Frontal cortex (tissue), 4 donors: ENCODE measurements at places on chromosomes 2 and 18. TPM values are rescaled to one million over a fixed set of nuclear protein-coding genes. Genes with fewer than 3 reads are reported as not detected.

DNA sequence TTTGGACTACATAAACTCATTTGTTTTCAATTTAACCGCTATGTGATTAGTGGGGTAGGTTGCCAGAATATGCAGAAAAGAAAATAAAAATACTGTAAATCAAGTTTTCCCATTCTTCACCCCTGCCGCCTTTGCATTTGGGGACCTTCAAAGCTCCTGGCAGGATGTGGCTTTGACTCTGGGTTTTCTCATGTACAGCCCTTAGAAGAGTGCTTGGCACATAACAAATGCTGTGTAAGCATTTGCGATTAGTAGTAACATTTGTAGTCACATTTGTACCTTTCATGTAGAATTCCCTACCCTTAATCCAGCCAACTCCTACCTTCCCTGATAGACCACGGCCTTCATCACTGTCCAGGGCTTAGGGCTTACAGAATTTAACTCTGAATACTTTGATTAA lies 262.6 kb downstream of the MREG start:
- DNase-seq = no peak

- no peak for DNase-seq
Measured at GRCh38 chr2:44005846-44006245, 10.1 kb upstream of the LRPPRC start.

DNA sequence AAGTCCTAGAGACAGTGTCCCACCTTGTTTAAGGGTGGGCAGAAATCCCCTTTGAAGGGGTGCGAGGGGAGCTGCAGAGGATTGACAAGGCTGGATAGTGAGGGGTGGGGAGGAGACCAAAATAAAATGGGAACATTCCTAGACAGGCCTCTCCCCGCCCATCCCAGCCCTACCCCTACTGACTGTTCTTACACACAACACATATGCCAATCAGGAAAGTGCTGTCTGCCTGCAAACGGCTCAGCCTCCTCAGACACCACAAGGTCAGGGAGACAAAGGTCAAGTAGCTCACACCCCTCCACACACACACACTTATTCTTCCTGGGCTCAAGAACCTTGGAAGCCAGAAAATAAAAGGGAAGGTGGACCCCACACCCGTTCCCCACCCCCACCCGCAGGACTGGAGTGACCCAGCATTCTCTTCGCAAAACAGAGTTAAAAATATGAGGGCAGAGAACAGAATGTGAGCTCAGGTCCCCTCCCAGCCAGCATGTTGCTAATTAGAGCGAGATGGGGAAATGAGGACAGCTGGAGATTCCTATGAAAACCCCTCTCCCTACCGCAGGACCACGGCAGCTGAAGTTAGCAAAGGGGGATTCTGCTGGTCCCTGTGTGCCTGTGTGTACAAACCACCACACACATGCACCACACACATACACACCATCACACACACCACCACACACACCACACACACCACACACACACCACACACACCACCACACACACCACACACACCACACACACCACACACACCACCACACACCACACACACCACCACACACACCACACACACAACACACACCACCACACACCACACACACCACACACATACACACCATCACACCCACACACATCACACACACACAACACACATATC lies 197.8 kb downstream of the TNS1 start:
- no peak for DNase-seq

DNA sequence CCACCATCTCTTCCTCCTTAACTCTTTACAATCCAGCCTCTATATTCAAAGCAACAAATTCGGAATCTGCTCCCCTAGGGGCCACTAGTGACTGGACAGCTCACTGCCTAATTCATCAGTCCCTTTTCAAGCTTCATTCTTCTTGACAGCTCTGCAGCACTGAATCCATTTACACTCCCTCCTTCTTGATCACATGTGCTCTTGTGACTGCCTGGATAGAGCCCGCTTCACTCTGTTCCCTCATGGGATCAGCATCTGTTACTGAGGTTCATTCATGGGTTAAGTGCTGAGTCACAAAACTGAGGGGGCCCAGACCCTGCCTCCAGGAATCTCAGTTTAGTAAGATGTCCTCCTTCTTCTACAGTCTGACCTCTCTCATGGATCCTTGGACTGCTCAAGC lies 81.5 kb downstream of the CYRIA start:
- no peak for DNase-seq

DNA sequence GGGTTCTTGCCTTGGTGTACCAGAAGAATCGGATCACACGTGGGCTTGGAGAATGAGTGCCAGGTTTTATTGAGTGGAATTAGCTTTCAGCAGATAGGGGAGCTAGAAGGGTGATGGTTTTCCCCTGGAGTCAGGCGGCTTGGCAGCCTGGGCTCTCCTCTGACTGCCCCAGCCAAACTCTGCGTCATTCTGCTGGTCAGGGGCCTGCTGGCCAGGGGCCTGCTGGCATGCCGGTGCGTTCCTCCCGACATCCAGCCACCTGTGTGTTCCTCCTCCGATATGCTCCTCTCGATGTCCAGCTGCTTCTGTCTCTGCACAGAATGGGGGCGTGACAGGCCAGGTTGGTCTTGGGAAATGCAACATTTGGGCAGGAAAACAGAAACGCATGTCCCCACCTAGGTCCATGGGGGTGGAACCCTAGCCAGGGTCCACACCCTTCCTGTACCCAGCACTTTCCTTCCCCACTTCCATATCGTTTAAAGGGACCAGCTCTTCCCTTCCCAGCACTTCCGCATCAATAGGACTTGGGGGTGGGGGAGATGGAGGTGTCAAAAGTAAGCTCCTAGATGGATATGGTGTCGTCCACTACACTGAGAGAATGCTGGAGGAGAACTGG lies 85.3 kb downstream of the VWA3B start:
- DNase-seq = no peak

DNA sequence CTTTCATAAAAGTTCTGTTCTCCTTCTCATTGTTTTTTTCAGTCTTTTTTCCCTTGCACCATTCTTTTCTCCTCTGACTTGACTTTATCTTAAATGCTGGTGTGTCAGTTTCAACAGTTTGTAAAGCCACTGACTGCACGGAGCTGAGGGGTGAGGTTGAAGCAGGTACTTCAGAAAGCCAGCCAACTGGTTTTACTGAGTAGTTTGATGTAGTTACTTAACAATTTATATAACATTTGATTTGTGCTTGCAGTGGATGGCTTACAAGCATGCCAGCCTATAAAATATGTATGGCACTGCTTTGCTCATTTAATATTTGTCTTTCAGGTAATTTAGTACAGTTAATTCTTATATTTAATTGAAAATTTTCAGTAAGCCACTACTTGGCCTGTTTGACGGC lies 55.4 kb downstream of the FAM171B start:
- DNase-seq = no peak

DNA sequence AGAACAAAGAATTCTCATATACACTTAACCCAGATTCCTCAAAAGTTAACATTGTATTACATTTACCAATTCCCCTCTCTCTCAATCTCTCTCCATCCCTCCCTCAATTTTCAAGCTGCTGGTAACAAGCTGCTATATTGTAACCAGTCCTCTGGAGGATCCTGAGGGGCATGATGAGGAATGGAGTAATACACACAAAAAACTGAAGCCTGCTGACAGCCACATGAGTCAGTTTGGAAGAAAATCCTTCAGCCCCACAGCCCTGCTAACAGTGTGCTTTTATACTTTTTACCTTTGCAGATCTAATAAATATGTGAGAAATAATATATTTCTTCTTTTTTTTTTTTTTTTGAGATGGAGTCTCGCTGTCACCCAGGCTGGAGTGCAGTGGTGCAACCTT lies 165.7 kb upstream of the RAB12 start:
- no peak for DNase-seq

DNA sequence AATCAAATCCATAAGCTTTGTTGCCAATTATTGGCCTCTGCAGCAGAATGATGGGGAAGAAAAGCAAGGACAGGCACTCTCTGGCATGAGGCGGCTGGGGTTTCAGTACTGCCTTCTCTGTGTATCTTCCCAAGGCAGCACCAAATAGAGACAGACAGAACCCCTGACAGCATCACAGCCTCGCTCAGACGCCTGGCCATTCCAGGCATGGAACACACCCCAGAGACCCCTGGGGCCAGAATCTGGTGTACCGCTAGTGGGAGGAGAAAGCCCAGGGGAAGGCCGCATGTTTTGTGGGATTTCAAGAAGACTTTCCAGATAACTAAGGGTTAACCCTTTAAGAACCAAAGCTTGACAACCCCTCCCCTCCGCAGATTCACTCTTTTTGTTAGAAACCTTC lies 282.1 kb downstream of the EN1 start:
- no peak for DNase-seq

DNA sequence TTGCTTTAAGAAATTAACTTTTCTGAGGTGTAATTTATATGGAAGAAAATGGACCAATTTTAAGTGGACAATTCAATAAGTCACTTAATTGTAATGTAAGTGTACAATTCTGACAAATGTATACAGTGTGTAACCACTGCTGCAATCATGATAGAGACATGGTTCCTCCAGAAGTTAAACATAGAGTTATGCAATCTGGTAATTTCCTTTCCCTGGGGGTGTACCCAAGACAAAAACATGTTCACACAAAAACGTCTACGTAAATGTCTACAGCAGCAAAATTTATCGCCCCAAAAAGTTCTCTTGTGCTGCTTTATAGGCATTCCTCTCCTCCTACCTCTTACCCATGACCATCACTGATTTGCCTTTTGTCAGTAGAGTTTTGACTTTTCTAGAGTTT lies 141.5 kb downstream of the AQP4 start:
- DNase-seq = no peak

DNA sequence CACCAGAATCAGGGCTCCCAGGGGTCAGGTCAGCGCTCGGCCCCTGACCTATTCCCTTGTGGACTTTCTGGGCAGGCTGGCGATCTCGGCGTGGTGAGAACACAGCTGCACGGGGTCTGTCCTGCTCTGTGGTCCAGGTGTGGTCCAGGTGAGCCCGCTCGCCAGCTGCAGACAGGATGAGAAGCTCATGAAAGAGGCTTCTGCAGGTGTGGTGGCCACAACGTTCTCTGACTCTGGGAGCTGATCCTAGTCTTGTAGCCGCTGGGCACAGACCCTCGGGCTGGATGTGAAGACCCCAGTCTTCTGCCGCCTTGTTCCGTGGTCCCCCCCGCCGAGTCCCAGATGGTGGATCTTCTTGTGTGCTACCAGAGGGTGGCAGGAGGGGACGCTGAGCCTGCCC lies 129.7 kb downstream of the RTP5 start:
- DNase-seq = no peak

- no peak for DNase-seq
Measured at GRCh38 chr2:57536535-57537231, 509.9 kb upstream of the VRK2 start.

DNA sequence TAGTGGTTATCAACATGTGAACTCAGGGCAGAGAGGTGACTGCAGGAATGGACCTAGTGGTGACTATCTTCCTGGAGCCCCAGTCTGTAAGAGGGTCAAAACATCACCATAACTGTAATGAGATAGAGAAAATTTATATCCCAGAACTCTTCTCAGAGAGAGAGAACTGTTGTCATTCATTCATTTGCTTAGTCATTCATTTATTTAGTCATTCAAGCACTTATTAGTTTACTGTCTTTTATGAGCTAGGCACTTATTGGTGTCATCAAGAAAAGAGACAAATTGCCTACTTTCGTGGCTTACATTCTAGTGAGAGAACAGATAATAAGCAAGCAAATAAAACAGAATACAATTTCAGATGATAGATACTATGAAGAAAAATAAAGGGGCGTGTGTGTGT lies 34.1 kb downstream of the DOK1 start:
- no peak for DNase-seq

DNA sequence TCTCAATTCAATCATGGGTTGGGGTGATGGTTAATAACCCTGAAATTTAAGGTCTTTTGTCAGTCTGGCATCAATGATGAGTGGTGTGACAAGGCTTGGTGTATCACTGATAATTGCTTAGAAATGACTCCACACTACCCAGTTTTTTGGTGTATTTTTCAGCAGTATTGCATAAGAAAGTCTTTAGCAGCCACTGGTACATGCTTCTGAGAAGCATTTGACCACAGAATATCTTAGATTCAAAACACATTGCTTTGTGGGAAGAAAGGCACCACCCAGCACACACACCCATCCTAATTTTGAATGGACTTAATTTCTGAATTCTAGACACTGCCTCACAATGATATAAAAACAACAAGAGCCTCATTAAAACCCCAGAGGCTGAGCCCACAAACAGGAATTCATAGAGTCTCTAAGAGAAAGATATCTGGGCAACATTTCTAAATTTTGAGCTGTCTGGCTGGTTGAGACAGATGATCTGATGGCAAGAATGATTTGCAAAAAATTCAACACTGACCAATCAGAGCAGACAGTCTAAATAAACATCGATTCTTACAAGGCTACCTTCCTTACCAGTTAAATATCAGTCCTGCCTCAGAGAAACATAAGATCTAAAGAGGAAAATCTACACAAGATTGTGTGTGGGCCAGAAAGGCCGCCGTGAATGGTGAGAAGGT lies 114.7 kb upstream of the CYP1B1 start:
- DNase-seq = no peak

- DNase-seq = no peak
Measured at GRCh38 chr2:72757177-72757775, 68.6 kb downstream of the EXOC6B start.

POTEI gene
- under 0.01 TPM for total RNA-seq

DAW1 gene
- total RNA-seq = 1.2 TPM

DTYMK gene
- 8.6 TPM for total RNA-seq

ALPP gene
- total RNA-seq = not detected

SLC4A5 gene
- 1.2 TPM for total RNA-seq

VAMP8 gene
- total RNA-seq = 0.82 TPM

PDE1A gene
- 51.0 TPM for total RNA-seq

LOXHD1 gene
- total RNA-seq = 0.41 TPM

THADA gene
- total RNA-seq = 32.6 TPM

PTCD3 gene
- 77.0 TPM for total RNA-seq

EPHA4 gene
- 158 TPM for total RNA-seq

MAP2 gene
- total RNA-seq = 678 TPM

KRTCAP3 gene
- not detected for total RNA-seq
